ENCODE measurements at places on chromosomes 13 and 19.

- peak; percentile 4 for DNase-seq
Measured at GRCh38 chr19:42325896-42326771, 699 bp downstream of the MEGF8 start.

DNA sequence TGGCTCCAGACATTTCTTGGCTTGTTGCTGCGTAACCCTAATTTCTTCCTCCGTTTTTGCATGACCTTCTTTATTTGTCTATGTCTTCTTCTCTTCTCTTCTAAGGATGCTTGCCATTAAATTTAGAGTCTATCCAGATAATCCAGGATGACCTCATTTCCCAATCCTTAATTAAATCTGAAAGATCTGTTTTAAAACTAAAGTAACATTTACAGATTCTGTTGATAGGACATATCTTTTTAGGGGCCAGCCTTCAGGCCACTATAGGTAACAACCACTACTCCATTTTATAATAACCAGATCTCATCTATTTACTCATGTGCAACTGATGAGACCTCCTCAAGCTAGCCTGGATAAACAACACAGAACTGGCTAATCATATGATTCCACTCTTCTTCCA, 490.5 kb upstream of the SLC10A2 start:
- DNase-seq, result no peak

GRCh38 chr13:32390048-32390447, 37.9 kb downstream of the N4BP2L1 start:
- no peak for DNase-seq

DNA sequence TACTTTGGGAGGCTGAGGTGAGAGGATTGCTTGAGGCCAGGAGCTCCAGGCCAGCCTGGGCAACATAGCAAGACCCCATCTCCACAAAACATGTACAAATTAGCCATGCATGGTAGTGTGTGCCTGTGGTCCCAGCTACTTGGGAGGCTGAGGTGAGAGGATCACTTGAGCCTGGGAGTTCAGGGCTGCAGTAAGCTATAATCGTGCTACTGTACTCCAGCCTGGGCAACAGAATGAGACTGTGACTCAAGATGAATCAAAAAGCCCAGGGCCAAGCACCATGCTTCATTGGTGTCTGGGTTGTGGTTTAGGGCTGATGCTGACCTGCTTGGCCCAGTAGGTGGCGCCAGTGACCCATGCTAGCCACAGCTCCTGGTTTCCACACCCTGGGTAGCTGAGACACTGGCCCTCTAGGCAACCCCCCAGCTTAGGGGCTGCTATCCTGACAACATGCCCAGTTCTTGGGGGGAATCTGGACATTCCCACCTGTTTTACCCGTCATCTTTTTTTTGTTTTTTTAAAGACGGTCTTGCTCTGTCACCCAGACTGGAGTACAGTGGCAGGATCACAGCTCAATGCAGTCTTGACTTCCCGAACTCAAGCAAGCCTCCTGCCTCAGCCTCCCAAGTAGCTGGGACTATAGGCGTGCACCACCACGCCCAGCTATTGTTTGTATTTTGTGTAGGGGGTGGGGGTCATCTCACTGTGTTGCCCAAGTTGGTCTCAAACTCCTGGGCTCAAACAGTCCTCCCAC, 5.5 kb downstream of the CCDC124 start:
- DNase-seq, result peak; percentile 90

- DNase-seq, result no peak
Measured at GRCh38 chr13:102354011-102354410, 47.8 kb downstream of the FGF14 start.

GRCh38 chr19:54172471-54173358, at the start of gene TMC4:
Gene TMC4 (minus strand): TSS chr19:54173160. CDS start chr19:54173117, 43 bp downstream.
- DNase-seq, result peak; percentile 77

- DNase-seq, result no peak
Measured at GRCh38 chr19:10407096-10407495, 3.8 kb upstream of the CDC37 start.

- DNase-seq, result no peak
Measured at GRCh38 chr13:113972451-113973217, 1.2 kb downstream of the C13orf46 start.

DNA sequence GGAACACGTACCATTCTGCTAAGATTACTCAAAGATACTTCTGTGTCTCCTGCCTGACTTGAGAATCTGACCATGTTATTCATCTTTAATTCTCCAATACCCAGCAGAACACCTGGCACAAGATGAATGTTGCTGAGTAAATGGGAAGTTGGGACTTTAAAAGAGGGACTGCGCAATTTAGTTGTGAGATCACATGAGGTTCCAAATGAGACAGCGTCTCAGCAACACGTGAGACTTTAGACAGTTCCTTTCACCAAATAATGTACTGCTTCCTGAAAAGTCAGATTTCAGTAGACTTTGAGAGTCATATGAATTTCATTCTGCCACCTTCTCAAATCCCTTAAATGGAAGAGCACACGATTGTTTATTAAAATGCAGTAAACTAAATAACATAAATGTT, 36.7 kb downstream of the DOCK9 start:
- no peak for DNase-seq

DNA sequence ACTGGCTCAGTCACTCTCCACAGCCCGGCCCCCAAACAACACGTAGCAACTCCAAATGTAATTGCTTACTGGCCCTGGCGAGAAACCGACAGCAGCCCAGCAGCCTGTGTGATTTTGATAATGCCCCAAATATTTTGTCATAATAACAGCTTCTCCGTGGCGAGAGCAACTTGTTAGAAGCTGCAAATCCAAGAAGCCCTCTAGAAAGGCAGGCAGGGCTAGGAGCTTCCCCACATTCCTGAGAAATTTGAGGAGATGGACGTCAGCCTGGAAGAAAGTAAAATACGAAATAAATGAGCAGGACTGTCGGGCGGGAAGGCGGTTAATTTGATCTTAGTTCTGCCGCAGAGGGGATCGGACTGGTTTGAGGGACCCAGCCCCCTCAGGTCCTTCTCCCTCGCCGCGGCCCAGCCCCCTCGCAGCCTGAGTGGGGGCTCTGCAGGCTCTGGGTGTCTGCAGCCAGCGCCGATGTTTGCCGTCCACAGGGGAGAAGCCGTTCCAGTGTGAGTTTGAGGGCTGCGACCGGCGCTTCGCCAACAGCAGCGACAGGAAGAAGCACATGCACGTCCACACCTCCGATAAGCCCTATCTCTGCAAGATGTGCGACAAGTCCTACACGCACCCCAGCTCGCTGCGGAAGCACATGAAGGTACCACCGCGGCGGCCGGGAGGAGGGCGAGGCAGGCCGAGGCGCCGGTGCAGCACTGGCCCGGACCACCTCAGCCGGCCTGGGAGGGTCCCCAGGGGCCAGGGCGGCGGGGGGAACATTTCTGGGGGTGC, 3.1 kb downstream of the ZIC2 start:
- no peak for DNase-seq

DNA sequence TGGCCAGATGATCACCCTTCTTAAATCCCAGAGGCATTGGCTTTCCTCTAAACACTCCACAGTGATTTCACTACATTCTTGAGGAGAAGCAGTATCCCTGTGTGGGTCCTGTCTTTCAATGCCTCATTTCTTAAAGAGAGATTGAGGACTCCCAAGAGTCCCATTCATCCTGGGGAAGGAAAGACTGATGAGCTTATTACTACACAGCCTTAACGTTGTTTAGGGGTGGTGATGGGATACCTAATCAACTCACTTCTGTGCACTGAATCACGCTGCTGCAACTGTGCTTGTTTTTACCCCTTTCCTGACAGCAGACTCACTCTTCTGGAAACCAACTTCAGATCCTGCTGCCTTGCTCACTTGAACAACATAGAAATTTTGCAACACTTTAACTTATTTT, 203.1 kb downstream of the RGCC start:
- DNase-seq, result no peak

DNA sequence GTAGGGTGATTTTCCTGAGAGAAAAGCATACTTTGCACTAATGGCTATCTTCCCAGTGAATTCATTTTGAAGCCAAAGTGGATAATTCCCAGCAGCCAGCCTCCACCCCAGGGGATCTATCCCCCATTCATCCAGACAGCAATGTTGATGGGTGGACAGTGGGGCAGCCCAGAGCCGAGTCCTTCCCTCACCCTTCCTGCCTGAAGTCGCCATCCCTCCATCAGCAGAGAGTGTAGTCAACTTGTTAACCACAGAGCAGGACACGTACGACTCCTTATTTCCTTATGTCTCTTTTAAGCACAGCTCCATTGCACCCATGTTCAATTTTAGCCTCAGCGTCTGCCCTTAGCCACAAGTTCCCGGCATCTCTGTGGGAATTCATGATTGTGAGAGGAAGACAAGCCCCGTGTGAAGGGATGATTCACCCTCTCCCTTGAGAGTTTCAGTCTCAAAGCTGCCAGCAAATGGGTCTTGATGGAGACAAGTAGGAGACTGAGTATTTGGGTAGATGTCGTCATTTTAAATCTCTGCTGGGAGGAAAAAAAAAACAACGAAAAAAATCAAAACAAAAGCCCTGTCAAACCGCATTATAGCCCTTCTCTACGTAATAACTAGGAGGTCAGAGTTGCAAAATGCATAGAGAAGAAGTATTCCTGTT, 58.3 kb upstream of the MEDAG start:
- DNase-seq, result peak; percentile 83

DNA sequence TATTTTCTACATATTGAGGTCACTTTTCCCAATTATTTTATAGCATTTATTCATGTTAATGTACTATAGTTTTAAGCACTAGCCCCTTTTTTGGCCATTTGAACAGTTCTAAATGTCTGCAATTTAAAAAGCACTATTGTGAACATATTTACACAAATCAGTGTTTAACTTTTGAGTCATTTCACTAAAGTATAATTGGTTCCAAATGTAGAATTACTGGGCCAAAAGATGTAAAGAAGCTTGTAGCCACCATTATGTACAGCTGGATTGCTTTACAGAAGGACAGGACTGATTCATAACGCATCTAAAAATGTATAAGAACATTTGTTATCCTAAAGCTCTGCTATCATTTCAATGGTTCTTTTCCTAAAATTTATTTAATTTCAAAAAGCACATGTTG, 16.6 kb upstream of the ATP12A start:
- DNase-seq, result no peak

- DNase-seq, result no peak
Measured at GRCh38 chr19:16226878-16227836, 29.4 kb downstream of the AP1M1 start.

- no peak for DNase-seq
Measured at GRCh38 chr19:3479177-3479833, 1.0 kb downstream of the SMIM24 start.

GRCh38 chr19:35088131-35088913, 27.3 kb upstream of the FXYD3 start:
- peak; percentile 81 for DNase-seq

DNA sequence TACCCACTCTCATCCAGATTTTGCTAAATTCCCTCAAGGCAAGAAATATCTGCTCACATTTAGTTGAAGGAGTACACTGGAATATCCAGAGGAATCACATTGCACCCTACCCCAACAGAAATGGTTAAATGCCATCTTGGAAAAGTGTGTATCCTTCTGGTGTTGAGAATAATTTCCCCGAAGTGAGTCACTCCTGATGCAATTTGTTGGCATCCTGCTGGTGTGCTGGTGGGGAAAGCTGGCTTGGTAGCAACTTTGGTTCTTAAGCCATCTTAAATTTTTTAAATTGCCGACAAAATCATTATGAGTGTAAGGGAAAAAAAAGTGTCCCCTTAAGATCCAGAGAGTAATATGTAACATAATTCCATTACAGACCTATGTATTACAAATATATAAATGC, 337.3 kb upstream of the DACH1 start:
- DNase-seq, result peak; percentile 78

- no peak for DNase-seq
Measured at GRCh38 chr19:50500753-50501151, 10.2 kb downstream of the JOSD2 start.

GRCh38 chr19:2287585-2288337, 5.8 kb upstream of the PEAK3 start:
- DNase-seq, result no peak

DNA sequence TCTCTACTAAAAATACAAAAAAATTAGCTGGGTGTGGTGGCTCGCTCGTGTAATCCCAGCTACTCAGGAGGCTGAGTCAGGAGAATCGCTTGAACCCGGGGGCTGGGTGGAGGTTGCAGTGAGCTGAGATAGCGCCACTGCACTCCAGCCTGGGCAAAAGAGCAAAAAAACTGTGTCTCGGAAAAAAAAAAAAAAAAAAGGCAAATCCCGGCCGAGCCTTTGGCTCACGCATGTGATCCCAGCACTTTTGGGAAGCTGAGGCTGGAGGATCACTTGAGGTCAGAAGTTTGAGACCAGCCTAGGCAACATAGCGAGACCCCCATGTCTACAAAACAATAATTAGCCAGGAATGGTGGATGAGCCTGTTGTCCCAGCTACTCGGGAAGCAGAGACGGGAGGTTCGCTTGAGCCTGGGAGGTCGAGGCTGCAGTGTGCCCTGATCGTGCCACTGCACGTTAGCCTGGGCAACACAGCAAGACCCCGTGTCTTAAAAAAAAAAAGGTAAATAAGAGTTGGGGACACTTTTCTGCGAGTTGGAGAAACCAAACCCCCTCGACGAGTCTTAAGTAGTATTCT, 574 bp upstream of the GPX4 start:
- no peak for DNase-seq

DNA sequence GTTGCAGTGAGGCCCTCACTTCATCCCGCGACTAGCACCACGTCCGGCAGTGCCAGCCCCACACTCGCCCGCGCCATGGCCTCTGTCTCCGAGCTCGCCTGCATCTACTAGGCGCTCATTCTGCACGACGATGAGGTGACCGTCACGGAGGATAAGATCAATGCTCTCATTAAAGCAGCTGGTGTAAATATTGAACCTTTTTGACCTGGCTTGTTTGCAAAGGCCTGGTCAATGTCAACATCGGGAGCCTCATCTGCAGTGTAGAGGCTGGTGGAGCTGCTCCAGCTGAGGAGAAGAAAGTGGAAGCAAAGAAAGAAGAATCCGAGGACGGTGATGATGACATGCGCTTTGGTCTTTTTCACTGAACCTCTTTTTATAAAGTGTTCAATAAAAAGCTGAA, 48.6 kb downstream of the NLRP12 start:
- no peak for DNase-seq

DNA sequence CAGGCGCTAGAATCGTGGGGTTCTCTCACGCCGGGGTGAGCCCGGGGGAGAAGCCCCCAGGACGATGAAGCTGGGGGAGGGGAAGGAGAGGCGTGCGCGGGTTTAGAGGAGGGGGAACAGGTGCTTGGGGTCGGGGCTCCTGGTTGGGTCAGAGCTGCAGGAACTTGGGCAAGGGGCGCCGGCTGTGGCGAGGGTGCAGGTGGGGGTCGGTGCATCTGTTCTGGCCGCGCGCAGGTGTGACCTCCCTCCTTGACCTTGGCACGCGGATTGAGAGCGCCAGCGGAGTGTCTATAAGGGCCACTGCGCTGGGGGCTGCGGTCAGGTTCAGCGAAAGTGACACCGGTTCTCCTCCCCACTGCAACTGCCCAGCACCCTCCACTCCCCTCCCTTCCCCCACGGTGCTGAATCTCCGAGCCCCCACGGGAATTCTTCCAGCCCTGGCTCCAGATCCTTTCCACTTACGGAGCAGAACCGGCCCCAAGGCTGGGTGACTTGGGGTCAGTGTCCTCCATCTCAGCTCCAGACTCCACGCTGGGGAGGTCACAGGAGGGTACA, 618 bp downstream of the TMEM38A start:
- DNase-seq, result no peak

GRCh38 chr13:60691268-60691667, 294.2 kb downstream of the TDRD3 start:
- no peak for DNase-seq

- DNase-seq, result no peak
Measured at GRCh38 chr19:36115453-36116343, at the start of gene TBCB. Gene TBCB (plus strand): TSS chr19:36115468. CDS start chr19:36115561, 93 bp downstream.

All from mammary epithelial cell (primary cell).